ENCODE measurements at places on chromosomes 6 and 20.

- DNase-seq: no peak
Observed at GRCh38 chr6:99603421-99604165, 3.0 kb upstream of the PRDM13 start.

DNA sequence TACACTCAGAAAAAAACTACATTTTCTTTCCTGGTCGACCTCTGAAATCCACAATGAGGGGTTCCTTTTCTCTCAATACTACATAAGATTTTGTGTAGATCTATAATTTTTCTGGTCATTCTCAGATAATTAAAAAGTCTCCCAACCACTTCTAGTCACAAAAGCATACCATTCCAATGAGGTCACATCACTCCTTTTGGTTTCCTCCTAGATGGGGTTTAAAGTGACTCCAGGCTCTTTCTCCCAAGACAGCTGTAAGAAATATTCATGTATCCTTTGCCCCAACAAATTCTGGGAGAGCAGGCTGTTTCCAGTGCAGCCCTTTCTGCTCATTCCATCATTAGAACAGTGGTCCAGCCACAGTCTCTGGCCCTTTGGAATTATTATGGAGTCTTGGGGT lies 43.1 kb upstream of the BEND6 start:
- DNase-seq: no peak

DNA sequence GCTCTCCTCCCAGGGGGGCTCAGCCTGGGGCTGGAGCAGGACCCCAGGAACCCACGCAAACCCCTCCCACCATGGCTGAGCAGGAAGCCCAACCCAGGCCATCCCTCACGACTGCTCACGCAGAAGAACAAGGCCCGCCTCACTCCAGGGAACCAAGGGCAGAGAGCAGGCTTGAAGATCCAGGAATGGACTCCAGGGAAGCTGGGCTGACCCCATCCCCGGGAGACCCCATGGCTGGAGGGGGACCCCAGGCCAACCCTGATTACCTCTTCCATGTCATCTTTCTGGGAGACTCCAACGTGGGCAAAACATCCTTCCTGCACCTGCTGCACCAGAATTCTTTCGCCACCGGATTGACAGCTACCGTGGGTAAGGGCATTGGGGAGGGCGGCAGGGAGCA lies 24.7 kb downstream of the RAB44 start:
- no peak for DNase-seq

DNA sequence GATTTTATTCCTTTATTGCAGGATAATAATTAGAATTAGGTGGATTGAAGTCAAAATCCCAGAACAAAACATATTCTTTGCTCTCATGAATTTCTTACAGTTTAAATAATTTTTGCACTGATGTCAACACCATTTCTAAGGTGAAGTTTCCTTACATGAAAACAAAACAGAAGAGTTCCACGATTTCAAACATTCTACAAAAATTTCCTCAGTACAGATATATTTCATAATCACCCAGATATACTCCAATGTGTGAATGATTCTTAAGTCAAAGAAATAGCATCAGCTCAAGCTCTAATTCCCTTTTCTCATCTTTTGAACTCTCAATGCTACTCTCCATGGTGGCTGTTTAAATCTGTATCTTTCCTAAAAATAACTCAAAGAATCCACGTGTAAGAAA lies 39.5 kb upstream of the THBS2 start:
- DNase-seq: no peak

DNA sequence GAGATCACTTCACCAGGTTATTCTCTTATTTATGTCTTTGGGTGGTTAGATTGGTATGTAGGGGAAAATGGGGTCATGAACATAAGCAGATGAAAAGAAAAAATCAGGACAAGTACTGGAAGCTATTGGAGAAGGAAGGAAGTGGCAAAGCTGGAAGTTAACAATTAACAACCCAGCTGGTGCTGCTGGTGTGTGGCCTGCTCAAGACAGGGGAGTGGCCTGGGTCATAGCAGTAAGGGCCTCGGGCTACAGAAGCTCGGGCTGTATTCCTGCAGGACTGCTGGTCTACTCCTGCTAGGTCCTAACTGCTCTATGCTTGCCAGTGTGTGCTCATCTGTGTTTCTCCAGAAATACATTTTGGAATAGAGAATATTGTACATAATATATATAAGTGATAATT lies 19.6 kb downstream of the MYLIP start:
- DNase-seq: no peak

GRCh38 chr20:47740121-47740861 lies 45.0 kb downstream of the SULF2 start:
- no peak for DNase-seq

GRCh38 chr6:168915242-168915641 lies 338.4 kb downstream of the THBS2 start:
- no peak for DNase-seq

DNA sequence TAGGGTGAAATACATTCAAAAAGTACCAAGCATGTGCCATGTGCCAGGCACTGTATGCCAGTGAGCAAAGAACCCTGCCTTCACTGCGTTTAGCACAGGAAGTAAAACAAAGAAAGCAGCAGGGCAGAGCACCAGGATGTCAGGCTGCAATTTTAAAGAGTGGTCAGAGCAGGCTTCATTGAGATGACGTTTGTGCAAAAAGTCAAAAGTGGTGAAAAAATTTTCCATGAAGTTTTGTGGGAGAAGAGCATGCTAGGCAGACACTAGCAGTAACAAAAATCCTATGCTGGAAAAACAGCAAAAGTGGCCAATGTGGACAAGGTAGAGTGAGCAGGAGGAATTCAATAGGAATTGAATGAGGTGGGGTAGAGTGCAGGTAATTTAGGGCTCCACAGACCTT lies 31.3 kb downstream of the AKIRIN2 start:
- DNase-seq: no peak

- no peak for DNase-seq
Observed at GRCh38 chr6:73377225-73377624, 7.5 kb upstream of the OOEP start.

GRCh38 chr6:38847497-38847896 lies 132.4 kb downstream of the DNAH8 start:
- DNase-seq: no peak

DNA sequence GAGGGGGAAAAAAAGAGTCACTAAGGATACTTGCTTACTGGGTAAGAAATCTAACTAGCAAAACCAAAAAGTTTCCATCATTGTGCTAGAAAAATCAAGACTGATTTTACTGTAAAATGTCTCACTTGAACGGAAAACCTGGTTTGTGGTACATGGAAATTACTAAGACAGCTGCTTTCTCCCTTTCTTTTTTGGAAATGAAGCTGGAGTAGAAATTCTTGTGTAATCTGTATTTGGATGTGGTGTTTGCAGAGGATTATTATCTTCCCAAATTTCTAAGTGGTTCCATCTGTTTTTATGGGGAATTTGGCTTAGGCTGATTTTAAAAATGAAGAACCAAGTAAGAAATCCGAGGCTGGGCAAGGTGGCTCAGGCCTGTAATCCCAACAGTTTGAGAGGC lies 20.4 kb downstream of the EPB41L2 start:
- no peak for DNase-seq

GRCh38 chr6:111723412-111723970 lies 117.8 kb upstream of the TRAF3IP2 start:
- DNase-seq: no peak

DNA sequence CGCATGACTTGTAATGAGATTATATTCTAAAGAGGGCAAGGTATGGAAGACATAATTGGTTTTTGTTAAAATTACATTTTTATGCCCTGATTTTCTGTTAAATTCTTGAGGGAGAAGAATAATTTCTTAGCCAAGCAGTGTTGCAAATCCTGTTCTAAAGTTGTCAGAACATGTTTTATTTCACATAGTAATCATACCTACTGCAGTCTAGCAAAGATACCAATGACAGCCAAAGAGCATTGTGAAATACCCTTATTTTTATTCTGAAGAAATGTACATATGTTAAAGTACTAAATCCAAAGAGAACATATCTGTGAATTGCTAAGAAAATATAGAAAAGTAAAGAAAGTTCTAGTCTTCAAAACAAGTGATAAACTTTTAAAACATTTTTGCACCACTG lies 39.6 kb upstream of the SMIM8 start:
- DNase-seq: no peak

DNA sequence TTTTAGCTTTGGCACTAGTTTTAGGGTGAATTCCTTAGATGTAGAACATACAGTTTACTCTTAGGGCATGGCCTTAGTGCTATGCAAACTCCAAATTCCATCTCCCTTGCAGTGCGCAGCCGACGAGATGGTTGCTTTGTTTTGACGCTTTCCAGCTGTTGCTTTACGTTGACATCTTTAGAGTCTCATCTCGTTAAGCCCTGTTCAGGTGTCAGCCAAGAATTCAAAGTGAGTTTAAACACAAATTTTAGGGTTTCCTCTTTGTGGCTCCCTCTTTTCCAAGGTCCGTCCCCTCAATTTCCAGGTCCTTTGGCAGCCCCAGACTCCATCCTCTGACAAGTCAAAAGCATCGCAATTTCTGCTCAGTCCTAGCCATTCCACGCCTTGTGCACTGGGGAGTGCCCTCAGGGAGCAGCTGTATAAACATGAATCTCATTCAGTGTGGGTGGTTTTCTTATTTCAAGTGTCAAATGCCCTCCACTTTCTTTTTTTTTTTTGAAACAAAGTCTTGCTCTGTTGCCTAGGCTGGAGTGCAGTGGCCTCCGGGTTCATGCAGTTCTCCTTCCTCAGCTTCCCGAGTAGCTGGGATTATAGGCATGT lies 14.1 kb upstream of the MAK start:
- no peak for DNase-seq

DNA sequence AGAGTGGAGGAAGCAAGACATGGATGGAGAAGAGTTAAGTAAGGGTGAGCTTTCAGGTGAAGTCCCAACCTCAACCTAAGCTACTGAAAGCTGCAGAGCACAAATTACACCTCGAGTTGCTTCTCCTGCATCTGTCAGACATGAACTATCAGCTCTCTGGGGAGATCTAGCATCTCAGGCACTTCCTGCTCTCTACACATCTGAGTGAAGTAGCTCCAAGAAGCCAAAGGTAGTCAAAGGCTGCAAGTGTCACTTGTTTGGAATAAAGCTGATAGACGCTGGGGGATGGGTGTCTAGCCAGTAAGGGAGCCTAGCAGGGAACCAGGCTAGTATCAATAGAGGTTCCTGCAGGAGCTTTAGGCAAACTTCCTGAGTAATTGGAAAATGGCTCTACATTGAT lies 228.0 kb downstream of the PLCB1 start:
- no peak for DNase-seq

DNA sequence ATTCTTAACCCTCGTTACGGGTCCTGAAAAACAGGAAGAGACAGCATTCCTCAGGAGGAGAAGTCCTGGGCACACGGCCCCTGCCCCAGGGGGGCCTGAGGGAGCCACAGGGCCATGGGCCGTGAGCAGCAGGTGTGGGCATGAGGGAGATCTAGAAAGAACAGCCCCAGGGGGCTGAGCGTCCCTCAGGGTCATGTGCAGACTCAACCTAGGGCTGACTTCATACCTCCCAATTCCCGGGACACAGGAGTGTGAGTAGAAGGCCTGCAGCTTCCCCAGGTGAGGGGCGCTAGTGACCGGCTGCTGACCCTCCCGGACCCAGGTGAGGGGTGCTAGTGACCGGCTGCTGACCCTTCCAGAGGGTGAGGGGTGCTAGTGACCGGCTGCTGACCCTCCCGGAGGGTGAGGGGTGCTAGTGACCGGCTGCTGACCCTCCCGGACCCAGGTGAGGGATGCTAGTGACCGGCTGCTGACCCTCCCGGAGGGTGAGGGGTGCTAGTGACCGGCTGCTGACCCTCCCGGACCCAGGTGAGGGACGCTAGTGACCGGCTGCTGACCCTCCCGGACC lies 35.1 kb downstream of the FRMD1 start:
- DNase-seq: no peak

DNA sequence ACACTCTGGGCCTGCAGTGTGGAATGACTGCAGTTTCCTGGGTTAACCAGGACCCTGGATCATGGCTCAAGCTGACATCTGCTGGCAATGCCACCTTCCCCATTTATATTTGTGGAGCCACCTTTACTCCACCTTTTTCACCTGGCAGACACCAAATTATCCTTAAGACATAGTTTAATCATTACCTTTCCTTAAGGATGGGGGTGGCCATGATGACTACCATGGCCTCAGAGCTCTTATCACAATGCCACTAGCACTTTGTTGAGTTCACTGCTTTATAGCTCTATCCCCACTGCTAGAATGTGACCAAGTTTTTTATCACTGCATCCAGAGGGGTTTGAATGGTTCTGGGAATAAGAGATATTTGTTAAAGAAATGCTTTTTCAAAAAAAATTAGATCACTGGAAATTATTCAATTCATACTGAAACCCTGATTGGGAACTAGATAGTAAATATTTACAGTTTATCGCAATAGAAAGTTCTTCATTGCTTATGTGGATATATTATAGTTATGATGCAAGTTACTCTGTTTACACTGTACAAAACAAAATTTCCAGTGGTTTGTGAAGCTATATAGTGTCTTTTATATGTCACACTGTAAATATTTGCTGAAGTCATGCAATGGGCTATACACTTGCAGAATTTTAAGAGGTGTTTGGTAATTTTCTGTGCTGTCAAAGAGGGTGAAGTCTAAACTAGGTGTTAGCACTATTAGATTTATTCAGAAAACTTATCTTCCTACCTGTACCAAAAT lies 37.3 kb upstream of the IFNGR1 start:
- no peak for DNase-seq

DNA sequence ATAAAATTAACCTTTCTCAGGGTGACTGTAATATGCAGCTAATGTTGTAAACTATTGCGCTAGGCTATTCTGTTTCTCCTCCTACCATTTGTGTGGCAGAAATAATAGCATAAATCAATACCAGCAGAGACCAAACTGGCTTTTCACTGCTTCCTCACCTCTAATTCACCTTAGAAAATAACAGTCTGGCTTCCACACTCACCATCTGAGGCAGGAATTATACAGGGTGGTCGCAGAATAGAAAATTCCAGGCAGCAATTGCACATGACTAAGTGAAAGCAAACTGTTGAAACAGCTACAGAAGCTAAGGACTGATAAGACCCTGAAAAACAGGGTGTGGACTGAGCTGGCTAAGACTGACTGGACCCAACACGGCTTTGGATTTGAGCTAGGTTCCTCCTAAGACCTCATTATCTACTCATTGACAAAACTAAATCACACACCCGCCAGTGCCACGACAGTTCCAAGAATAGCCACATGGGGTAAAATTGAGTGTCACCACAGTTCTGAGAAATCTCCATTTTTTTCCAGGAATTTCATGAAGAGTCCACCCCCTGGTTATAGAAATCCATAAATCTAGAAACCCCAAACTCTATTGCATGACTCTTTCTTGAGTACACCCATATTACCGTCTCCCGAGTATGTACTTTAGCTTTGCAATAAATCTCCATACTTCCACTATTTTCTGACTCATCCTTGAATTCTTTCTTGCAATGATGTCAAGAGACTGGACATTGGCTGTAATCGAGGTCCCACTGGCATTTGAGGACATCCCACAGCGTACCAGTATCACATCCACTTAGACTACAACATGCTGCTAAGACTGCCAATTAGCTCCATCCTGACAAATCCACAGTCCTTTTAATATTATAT lies 60.9 kb upstream of the KCNQ5 start:
- DNase-seq: no peak

GRCh38 chr6:95216555-95216954 lies 360.8 kb upstream of the MANEA start:
- no peak for DNase-seq

DNA sequence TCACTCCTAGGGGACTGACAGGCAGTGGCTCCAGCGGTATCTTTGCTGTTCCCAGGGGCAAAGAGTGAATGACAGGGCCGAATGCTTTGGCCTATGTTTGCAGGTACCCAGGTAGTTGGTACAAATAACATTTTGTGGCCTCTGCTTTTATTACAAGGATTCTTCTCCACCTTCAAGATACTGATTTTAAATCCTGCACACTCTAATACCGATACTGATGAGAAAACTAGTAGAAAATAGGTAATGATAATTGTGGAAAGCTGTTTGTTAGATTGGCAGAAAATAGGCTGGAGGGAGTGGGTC lies 772 bp downstream of the HINT3 start:
- DNase-seq: no peak

Data from DMS 273 treated with DMSO at 0.1 percent for 48 hours (cell line).